ENCODE measurements at places on chromosomes 11 and 22. TPM values are rescaled to one million over a fixed set of nuclear protein-coding genes. Genes with fewer than 3 reads are reported as not detected.

- no peaks in the 10 kb centered on the region for H3K4me1 ChIP-seq
- DNase-seq, result peak; percentile 3
- H3K36me3 ChIP-seq, result peaks cover 41% of the 10 kb centered on the region
- H3K4me3 ChIP-seq, result no peak overlapping the region
These were observed 7.8 kb downstream of the TTC38 start for GRCh38 chr22:46275455-46276122.

SPI1 gene
- not detected for total RNA-seq

RBMXL2 gene
- not detected for total RNA-seq

RIC3 gene
- 0.96 TPM for total RNA-seq

FAM180B gene
- total RNA-seq, result not detected

NXPE1 gene
- not detected for total RNA-seq

GRCh38 chr11:6586434-6587359 lies 16.7 kb downstream of the RRP8 start:
- H3K4me1 ChIP-seq, result no peaks in the 10 kb centered on the region
- DNase-seq, result no peak
- H3K27me3 ChIP-seq, result no peaks in the 10 kb centered on the region
- no peak overlapping the region for H3K27ac ChIP-seq

PATE4 gene
- not detected for total RNA-seq

- H3K27me3 ChIP-seq, result no peaks in the 10 kb centered on the region
- no peak overlapping the region for H3K4me3 ChIP-seq
- peaks cover 30% of the 10 kb centered on the region for H3K36me3 ChIP-seq
- DNase-seq, result no peak
These were observed 279.8 kb downstream of the DDX10 start for GRCh38 chr11:108944471-108945178.

DNA sequence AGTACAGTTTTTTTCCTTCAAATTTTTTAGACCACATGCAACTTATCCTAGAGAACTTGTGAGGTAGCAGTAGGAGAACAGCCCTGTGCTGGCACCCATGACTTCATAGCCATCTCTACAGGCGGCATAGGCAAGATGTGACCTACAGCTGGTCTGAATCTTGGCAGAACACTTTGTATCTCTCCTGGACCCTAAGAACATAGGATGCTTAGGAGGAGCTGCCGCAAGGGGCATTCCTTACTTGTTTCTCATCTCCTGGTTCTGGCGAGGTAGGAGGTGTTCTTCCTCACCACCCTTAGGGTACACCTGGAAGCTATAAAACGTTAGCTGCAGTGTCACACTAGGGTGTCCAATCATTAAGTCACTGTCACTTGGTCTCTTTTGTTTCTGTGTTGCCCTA lies 16.4 kb downstream of the CWC15 start:
- peaks cover 19% of the 10 kb centered on the region for H3K36me3 ChIP-seq
- H3K27ac ChIP-seq, result no peak overlapping the region
- peaks cover 8% of the 10 kb centered on the region for H3K4me1 ChIP-seq
- no peak overlapping the region for H3K4me3 ChIP-seq

DNA sequence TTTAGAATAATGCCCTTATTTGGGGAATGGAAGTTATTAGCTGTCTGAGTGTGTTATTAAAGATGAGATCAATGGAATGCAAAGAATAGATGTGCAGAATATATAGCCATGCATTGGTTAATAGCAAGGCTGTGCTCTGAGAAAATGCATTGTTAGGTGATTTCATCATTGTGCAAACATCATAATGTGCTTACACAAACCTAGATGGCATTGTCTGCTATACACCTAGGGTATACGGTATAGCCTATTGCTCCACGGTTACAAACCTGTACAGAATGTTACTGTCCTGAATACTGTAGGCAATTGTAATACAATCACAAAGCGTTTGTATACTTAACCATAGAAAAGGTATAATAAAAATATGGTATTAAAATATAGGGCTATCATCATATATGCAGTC lies 25.5 kb downstream of the SLC5A12 start:
- no peak overlapping the region for H3K4me3 ChIP-seq
- DNase-seq, result peak; percentile 9
- no peaks in the 10 kb centered on the region for H3K27me3 ChIP-seq
- no peak overlapping the region for H3K27ac ChIP-seq

DNA sequence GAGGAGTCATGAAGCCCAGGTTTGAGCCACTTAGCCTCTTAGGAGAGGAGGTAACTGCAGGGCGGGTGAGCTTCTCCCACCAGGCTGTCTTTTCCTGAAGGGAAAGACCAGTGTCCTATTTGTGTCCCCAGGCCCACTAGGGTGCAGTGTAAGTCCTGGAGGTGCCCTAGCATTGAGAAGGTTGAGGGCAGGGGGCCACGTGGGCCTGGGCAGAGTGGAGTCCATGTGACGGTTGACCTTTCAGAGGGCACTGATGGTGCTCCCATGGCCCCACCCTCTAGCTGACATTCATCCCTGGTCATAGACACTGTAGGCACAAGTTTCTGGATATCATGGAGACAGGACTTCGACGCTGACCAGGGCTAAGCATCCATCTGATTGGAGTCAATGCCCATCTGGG lies 44.1 kb upstream of the TP53I11 start:
- H3K4me3 ChIP-seq, result no peak overlapping the region
- no peaks in the 10 kb centered on the region for H3K36me3 ChIP-seq
- no peaks in the 10 kb centered on the region for H3K4me1 ChIP-seq
- H3K27me3 ChIP-seq, result no peaks in the 10 kb centered on the region

DNA sequence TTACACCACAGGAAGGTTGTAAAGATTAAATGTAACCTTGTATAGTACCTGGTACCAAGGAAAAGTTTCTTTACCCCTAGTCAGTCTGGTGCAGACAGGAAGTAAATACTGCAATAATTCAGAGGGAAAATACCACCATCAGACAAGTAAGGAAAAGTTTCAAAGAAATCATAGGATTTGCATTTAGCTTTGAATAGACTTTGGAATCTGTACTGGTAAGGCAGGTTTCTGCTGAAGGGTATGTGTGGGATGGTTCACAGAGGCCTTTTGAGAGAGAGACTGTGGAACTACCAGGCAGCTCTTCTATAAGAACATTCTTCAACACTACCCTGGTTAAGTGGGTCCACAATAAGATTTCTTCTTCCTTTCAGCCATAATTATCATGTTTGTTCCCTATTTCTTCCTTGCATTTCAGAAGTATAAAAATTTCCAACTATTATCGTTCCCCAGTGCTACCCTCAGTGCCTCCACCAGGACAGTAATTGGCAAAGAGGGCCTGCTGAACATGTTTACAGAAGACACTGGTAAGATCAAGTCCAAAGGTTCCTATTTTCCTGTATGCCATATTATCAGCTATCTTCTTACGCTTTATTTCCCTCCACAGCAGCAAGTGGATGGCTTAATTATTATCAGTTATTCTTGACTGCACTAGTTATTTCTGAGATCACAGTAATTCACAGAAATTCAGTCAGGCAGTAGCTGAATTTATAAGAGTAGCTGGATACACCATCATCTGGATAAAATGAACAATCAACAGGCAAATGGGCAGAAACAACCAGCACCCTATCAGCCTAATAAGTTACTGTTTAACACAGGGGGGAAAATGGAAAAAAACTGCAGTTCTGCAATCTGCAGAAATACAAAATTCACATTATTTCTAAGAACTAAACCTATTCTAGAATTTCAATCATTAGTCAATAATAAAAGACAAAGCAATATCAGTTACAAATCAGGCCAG lies 48.5 kb downstream of the PITPNB start:
- peaks cover 56% of the 10 kb centered on the region for H3K36me3 ChIP-seq
- peaks cover 32% of the 10 kb centered on the region for H3K4me1 ChIP-seq
- no peak for DNase-seq
- no peak overlapping the region for H3K4me3 ChIP-seq
- no peaks in the 10 kb centered on the region for H3K27me3 ChIP-seq
